ENCODE measurements at places on chromosomes 12 and 14.

GRCh38 chr12:78767264-78767981, 97.2 kb upstream of the SYT1 start:
- DNase-seq, result no peak

- DNase-seq, result peak; percentile 61
Observed at GRCh38 chr14:60981633-60982455, 799 bp downstream of the SLC38A6 start.

DNA sequence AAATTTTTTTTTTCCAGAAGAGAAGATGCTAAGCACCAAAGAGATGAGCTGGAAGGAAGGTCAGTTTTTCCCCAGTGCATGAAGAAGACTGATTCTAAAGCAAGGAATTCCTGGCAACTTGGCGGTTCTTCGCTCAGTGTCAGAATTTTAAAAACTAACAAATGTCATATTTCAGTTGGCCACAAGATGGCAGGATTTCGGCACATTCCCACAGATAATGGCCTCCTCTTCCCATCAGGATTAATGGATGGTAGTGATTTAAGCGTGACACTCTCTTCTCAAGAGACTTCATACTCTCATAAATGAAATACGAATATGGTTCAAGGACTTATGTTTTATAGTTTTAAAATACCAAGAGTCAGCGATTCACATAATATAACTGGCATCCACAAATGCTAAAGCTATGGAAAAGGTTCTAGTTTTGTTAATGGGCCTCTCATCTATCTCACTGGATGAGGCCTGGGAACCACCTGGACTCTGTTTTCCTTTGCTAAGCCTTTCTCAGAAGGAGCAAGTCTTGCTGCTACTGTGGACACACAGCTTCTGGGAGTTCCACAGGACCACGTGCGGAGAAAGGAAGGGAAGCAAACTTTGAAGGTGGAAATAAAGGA, 46.1 kb upstream of the PTPRO start:
- DNase-seq, result no peak

DNA sequence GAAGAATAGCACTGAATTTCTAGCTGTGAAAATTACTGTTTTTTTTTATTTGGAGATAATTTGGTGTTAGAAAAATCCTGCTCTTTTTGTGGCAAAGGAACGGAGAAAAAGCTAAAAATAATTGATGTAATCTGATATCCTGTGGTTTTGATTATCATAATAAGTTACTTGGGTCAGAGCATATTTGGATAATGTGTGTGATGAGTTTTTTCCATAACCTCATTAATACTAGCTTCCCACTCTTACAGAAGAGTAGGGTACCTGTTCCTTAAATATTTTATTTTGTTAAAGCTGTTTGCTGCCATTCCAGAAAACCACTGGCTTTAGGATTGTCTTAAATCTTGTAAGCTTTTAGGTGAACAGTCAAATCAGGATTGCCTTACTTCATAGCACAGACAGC, 4.7 kb downstream of the PSMC6 start:
- DNase-seq, result no peak

DNA sequence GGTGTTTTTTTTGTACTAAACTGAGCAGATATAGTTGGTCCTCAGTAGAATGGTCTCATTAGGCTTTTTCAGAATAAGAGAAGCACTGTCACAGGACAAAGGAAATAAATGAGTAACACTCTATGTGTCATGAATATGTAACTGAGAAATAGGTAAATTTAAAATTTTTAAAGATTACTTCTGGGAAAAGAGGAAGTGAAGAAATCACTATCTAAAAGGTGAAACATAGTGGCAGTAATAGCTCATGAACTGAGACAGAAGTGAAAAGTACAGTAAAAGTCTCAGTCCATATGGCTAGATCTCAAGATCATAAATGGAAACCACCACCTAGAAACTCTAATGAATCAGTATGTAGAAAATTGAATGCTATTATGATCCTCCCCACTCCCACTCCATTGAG, 89.3 kb upstream of the TTC7B start:
- DNase-seq, result no peak

DNA sequence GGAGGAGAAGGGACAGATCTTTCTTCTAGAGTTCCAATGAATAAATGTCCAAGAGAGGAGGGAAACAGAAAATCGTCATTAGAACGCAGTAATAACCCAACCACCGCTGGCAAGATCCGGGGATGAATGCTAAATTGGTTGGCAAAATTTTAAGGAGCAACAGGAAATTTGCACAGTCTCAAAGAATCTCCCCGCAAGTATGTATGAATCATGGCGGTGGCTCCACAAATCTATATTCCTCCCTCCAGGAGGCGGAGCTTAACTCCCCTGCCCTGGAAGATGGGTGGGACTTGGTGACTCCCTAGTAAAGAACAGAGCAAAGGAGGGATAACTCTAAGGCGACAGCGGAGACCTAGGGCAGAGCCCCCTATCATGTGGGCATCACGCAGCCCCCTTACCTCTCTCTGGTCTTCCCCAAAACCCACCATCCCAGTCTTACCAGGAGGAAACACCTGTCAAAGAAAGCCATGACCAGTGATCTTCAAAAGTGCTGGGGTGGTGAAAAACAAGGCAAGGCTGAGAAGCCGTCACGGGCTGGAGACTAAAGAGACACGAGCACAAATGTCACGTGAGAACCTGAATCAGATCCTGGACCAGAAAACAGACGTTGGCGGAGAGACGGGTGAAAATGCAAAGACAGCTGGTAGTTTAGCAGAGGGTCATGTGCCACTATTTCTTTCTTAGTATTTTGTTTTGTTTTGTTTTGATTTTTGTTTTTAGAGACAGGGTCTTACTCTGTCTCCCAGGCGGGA, 125.8 kb downstream of the NCOR2 start:
- DNase-seq, result no peak

DNA sequence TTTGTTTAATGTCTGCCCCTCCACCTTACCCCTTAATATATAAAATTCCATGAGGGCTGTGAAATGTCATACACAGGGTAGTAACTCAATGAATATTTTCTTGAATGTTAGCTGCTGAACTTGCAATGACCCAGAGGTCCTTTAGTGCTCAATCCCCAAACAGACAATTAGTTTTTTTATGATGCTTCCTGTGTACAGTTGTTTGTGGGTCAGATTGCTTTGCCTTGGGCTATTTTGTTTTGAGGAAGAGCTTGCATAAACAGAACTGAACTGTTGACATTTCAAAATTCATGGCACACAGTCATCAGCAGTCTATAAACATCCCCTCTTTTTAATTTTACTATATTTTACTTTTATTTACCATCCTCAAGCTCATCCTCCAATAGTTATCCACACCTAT, 820.5 kb upstream of the SEL1L start:
- no peak for DNase-seq

DNA sequence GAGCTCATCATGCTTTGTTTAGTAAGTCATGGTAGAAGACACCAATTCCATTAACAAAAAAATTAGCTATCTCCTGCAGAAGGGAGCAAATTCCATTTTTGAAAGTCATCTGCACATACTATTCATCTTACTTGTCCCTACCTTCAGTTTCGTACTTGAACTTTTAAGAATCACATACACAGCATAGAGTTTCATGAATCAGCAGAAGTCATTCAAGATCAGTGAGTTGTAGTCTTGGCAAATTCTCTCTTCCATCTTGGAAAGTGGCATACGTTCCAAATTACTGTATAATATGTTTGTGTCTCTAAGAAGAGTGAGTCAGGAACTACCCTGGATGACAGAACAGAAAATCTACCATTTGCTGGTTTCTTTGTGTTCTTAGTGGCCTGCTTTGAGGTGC, 14.1 kb downstream of the VRK1 start:
- no peak for DNase-seq

DNA sequence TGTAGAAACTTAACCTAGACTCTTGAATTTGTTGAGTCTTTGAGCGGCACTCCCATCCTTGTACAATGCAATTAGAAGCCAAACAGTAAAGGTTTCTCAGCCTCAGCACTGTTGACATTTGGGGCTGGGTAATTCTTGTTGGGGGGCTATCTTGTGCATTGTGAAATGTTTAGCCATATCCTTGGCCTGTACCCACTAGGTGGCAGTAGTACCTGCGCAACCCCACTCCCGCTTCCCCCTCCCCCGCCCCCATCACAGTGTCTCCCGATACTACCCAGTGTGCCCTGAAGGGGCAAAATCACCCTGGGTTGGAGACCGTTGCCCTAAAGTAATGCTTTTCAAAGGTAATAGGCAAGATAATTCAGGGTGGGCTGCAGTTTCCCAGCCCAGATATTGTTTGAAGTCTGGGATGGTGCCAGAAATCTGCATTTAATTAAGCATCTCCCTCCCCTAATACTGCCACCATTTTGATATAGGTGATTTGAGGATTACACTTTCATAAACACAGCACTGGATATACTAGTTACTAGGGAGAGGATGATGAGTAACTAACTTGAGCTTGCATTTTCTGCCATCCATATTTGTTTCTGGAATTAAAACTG, 1.8 kb downstream of the COX6A1 start:
- no peak for DNase-seq

DNA sequence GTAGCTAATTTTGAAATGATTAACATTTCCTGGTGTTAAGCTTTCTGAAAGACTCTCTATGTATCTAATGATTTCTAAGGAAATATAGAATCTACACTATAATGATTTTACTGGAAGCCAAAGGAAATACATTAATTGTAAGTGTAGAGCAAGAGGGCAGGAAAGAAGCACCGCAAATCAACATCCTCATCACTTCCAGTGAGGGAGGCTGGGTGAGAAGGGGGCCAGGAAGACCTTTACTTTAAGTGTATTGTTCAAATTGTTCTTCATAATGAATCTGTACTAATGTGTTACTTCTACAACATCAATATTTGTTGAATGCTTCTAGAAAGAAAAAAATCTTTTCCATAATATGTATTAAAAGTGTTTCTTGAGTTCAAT, 65.3 kb upstream of the DACT1 start:
- DNase-seq, result no peak

GRCh38 chr12:93591137-93591868, 18.8 kb downstream of the SOCS2 start:
- DNase-seq, result no peak

- DNase-seq, result no peak
Observed at GRCh38 chr12:53560351-53560750, 53.1 kb upstream of the NPFF start.

DNA sequence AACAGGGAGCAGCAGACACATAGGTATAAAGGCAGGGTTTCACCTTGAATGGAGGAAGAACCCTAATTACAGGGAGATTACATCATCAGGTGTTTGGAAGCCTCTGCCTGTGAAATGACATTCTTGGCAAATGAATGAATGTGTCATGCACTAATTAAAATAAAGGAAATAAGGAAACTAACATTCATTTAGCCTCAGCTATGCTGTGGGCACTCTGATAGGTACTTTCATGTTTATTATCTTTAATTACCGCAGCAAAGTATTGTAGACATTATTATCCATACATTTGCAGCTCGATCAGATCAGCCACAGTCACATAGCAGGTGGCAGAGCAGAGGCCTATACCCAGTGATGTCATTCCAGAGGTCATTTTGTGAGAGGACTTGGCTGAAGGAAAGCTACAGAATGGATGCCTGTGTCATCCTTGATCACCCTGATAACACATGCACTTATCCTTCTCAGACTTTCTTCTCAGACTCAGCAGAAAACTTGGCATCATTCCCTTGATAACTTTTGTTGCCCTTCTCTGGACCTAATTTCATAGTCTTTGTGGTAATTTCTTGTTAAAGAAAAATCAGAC, 18.4 kb downstream of the ZNF664 start:
- no peak for DNase-seq

GRCh38 chr14:60735416-60735815, 855 bp downstream of the MNAT1 start:
- DNase-seq, result no peak

GRCh38 chr12:64679487-64680001, 69.2 kb downstream of the RASSF3 start:
- DNase-seq, result peak; percentile 56

GRCh38 chr14:76056128-76056527, 70.6 kb downstream of the IFT43 start:
- DNase-seq, result no peak

DNA sequence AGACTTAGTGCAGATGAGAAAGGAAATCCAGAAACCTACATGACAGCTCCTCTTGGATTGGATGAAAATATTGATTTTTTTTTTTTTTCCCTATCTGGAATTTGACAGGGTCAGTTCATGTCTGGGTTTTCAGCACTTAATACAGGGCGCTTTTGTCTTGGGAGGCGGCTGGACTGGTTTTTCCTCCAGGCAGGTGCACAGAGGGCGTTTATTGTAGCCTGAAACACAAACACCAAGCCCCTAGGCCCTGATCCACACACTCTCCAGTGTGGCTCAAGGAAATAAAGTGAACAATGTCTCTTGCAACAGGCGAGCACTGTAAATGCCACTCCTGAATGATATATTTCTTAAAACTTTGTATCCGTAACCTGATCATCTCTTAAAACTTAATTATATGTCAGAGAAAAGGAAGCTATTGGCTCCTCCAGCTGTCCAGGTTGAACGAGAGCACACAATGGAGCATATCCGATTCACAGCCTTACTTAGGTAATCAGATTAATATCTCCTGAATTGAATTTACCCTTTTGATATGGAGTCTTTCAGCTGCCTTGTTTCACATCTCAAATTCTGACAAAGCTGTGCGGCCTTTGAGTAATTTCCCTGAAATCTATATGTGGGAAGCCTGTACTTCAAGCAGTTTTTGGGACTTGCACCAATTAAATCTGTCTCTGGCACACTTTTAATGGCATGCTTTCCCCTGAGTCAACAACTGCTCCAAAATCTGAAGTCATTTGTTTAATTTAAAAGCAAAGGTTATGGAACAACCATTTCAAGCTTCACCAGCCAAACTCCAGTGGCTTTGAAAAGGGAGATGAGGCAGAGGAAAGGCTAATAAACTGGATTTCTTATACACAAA, 485.7 kb downstream of the ZFP36L1 start:
- no peak for DNase-seq

DNA sequence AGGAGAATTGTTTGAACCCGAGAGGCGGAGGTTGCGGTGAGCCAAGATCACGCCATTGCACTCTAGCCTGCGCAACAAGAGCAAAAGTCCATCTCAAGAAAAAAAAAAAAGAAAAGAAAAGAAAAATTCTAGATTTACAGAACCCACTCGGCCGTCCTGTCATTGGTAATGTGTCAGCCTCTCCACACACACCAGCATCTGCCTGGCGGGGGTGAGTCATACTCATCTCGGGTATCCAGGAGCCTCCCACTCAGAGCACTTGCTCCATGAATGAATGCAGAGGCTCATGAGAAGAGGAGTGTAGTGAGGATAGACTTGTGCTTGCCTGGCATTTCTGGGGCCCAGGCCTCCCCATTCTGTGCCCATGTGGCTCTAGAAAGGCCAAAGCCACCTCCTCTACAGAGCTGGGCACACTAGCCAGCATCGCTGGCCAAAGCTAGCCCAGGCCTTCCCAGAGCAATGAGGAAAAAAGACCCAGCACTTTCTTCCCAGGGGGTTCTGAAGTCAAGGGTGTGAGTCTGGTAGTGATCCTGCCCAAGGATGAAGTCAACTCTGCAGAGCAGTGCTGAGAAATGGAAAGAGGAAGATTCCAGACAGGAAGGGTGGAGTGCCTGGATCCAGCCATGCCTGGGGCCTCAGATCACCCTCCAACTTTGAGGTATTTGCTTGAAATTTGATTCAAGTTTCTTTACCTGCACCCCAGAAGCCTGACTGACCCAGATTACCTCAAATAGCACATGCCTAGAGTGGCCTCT, 31.2 kb upstream of the KLC1 start:
- DNase-seq, result no peak
